Gastroesophageal sphincter (tissue), 4 donors: ENCODE measurements at places on chromosomes 11 and 22.

DNA sequence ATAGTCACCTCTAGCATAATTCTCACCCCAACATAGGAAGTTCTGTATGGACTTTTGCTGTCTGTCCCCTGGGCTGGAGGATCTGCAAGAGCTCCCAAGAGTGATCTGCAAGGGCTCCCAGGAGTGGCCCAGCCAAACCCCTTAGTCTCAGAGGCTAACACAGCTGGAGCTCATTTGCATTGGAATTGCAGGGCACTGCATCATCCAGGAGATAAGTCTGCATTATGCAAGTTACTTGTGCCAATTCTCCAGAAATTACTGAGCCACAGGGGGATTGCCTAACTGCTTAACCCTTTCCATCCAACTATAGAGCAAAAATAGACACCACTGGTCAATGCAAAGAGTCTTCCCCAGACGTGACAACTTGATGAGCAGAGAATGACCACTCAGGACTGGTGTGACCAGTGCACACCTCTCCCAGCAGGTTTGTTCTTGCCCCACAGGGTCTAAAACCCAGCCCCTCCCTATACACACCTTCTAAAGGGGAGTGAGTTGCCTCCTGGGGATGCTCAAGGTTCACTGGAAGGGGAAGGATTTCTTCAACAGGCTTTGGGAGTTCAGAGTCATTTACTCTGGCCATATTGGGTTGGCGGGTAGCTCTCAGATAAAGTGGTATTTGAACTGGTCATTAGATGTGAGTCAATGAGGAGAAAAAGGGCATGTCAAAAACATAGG lies 38.4 kb downstream of the POU2AF3 start:
- H3K4me3 ChIP-seq = no peak overlapping the region
- ATAC-seq = no peak
- H3K27me3 ChIP-seq = no peaks in the 10 kb centered on the region
- H3K36me3 ChIP-seq = no peaks in the 10 kb centered on the region
- peaks cover 1% of the 10 kb centered on the region for H3K4me1 ChIP-seq
- H3K27ac ChIP-seq = no peak overlapping the region

GRCh38 chr22:35197071-35197470 lies 60.2 kb upstream of the HMGXB4 start:
- no peak for ATAC-seq
- H3K27ac ChIP-seq = no peak overlapping the region
- H3K36me3 ChIP-seq = no peaks in the 10 kb centered on the region
- no peak overlapping the region for H3K4me3 ChIP-seq
- H3K27me3 ChIP-seq = peaks cover 42% of the 10 kb centered on the region
- H3K4me1 ChIP-seq = no peaks in the 10 kb centered on the region

DNA sequence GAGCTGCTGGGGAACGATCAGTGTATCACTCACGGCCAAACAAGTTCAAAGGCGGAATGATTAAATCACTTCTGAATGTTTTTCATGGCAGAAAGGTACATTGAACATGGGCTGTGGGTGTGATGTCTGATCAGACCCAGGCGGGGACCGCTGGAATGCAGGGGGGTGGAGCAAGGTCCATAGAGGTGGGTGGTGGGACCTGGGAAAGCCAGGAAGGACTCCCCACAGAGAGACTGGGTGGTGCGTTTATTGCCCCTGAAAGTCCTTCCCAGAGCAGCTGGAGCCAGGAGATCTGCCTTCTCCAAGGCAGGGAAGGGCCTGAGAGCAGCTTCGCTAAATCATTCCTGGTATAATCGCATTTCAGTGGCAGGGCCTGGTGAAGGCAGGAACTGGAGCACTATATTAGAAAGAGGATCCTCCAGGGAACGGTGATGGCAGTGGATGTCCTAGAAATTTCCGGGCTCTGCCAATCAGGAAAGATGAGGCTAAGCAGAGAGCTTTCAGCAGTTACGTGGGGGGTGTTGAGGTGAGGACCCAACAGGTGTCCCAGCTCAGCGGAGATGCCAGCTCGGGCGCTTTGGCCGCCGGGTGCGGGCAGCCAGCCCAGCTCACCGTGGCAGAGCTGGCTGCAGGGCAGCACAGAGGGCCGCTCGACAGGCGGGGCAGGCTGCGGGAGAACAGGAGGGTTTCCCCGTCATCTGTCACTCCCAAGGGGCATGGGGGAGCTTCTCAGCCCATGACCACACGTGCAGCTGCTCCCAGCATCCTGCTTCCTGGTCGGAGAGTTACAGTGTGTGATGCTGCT lies 271.7 kb downstream of the CTTN start:
- no peak for ATAC-seq
- H3K27ac ChIP-seq = no peak overlapping the region
- H3K4me3 ChIP-seq = no peak overlapping the region
- H3K27me3 ChIP-seq = peaks cover 32% of the 10 kb centered on the region
- no peaks in the 10 kb centered on the region for H3K4me1 ChIP-seq

GRCh38 chr11:73113426-73113825 lies 28.7 kb downstream of the FCHSD2 start:
- peaks cover 13% of the 10 kb centered on the region for H3K36me3 ChIP-seq
- H3K27me3 ChIP-seq = no peaks in the 10 kb centered on the region
- H3K27ac ChIP-seq = no peak overlapping the region
- no peak overlapping the region for H3K4me3 ChIP-seq
